ENCODE measurements at places on chromosomes 16 and 17.

- no peak for DNase-seq
These were observed 26.7 kb upstream of the TEX2 start for GRCh38 chr17:64289741-64290141.

- no peak for DNase-seq
These were observed 1.4 kb downstream of the HIRIP3 start for GRCh38 chr16:29993903-29994599.

DNA sequence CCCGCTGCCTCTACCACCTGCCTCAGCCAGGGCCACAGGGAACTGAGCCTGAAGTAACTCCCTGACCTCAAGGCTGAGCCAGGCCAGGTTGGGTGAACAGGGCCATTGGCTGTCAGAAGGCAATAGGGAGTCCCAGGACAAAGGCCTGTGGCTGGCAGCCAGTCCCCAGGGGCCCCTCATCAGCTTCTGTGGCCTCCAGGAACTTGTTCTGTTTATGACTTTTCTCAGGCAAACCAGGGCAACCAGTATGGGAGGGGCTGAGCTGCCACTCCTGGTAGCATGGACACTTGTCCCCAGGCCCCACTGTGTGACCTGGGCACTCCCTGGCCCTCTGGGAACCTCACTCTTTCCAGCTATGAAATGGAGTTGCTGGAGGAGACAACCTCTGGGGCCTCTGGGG, 40.1 kb downstream of the CPNE2 start:
- no peak for DNase-seq

- DNase-seq, result no peak
These were observed 145.6 kb downstream of the TMEM132E start for GRCh38 chr17:34725008-34725407.

- no peak for DNase-seq
These were observed 94.1 kb downstream of the RPGRIP1L start for GRCh38 chr16:53609536-53609935.

- DNase-seq, result no peak
These were observed 39.2 kb upstream of the USP22 start for GRCh38 chr17:21082001-21082436.

- no peak for DNase-seq
These were observed 23.4 kb upstream of the RBFOX3 start for GRCh38 chr17:79633993-79634813.

GRCh38 chr16:57590654-57591085, 37.8 kb upstream of the ADGRG1 start:
- DNase-seq, result no peak

DNA sequence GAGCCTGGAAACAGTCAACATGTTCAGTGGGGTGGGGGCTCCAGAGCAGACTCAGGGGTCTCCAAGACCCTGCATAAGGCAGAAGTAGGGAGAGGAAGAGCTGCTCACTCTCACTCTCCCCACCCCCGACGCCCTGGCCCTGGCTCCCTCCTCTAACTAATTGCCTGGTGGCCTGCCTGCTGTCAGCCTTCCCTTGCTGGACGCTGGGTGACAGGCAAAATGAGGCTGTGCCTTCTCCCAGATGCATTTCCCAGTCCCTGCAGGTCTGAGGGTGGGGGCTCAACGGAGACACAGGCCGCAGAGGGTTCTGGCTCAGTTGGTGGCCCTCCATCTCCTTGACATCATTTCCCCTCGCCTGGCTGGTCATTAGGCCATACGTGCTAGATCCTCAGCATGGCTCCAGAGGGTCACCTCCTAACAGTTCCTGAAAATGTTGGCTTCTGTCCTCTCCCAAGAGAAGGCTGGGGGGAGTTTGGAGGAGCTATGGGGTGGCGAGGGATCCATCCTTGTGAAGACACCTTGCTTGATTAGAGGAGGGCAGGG, 1.4 kb downstream of the FMNL1 start:
- DNase-seq, result no peak

GRCh38 chr17:42225646-42226045, 31.4 kb upstream of the GHDC start:
- DNase-seq, result no peak

DNA sequence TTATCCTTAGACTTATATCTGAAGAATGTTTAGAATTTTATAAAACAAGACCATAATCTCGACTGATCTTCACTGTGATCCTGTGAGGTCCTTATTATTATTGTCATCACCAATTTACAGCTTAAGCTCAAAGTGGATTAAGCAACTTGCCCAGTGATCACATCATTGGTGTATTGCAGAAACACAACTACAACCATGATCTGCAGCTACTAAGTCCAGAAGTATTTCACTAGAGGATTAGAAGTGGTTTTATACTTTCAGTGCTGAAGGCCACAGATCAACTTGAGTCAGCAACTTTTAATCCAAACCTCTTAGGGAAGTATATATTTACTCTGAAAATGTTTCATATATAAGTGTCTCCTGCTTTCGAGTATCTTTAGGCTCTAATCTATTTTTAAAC, 624.3 kb upstream of the SOX9 start:
- no peak for DNase-seq

GRCh38 chr17:70345061-70345460, 175.7 kb downstream of the KCNJ2 start:
- no peak for DNase-seq

GRCh38 chr17:34219405-34219804, 35.7 kb upstream of the CCL2 start:
- DNase-seq, result no peak

DNA sequence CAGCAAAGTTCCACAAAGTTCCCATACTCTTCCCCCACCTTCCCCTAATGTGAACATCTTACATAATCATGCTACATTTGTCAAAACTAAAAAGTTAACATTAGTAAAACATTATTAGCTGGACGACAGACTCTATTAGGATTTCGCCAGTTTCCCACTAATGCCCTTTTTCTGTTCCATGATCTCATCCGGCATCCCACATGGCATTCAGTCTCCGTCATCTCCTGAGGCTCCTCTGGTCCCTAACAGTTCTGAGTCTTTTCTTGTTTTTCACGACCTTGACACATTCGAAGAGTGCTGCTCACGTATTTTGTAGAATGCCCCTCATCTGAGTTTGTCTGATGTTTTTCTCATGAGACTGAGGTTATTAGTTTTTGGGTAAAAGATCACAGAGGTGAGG, 8.8 kb upstream of the MPRIP start:
- DNase-seq, result no peak

DNA sequence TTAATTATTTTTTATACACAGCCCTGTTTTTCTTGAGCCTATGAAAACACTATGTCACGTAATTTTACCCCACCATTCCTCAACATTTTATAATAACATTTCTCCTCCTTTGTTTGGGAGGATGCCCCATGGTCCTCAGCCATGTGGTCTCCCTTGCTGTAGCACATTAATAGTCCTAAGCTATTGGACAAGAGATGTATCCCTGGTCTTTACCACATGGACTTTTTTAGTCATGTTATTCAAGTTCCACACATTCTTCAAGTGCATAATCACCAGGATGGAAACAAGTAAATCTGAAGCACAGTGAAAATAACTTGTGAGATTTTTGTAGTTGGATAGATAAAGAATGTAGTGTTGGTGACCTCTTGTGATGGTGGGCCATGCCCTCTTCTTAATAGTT, 2.0 kb upstream of the KRTAP2-3 start:
- DNase-seq, result no peak

DNA sequence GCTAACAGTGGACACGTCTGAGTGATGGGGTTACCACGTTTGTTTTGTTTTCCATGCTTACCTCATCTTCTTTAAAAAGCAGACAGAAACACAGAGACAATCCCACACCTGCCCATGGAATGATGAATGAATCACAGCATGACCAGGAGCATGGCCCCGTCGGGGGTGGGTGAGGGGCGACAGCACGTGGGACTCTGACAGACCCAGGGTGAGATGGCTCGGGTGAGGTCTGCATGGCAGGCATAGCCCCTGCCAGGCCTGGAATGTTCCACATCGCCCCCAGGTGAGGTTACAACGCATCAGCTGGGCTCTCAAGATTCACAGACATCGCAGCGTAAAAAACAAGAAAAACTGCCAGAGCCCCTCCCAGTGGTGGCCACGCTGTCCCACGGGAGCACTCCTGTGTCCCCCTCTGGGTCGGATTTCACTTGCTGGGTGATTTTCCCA, 18.1 kb downstream of the SLC7A5 start:
- no peak for DNase-seq

GRCh38 chr16:83272843-83273242, 534.9 kb upstream of the HSBP1 start:
- DNase-seq, result no peak

GRCh38 chr17:66837226-66837625, 2.3 kb downstream of the CACNG5 start:
- no peak for DNase-seq

- peak; percentile 70 for DNase-seq
These were observed at the start of gene LAT for GRCh38 chr16:28984619-28985135. LAT (plus strand) TSS chr16:28985052; CDS start chr16:28985418, 366 bp downstream.

GRCh38 chr17:46045639-46046038, 46.6 kb downstream of the STH start:
- no peak for DNase-seq

- no peak for DNase-seq
These were observed 12.3 kb upstream of the SALL1 start for GRCh38 chr16:51163366-51163765.

DNA sequence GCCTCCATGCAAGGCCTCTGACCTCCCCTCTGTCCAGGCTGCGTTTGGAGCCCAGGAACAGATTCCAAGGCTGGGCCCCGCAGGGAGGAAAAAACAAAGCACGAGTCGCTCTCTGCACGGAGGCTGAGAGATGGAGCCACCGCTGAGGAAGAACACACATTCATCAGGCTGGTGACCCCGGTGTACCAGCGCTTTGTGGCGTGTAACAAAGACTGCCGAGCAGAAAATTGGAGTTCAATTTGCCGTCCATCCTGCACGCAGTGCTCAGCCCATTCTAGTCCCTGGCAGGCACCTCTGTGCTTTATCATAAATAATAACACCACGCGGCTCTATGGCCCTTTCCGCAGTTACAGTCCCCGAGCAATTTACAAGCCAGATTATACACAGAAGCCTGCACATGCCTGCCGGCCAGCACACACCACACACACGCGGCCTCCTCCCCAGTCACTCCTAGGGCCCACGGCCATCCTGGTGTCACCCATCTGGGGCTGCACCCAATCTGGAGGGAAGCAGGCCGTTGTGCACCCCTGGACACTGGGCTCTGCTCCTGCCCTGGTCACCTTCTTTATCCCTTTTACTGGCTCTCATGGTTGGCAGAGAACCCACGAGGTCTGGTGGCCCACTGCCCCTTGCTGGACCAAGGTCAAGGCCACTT, 124.4 kb downstream of the SDK2 start:
- no peak for DNase-seq

- no peak for DNase-seq
These were observed 6.4 kb downstream of the DNASE1L2 start for GRCh38 chr16:2242598-2242997.

- DNase-seq, result no peak
These were observed 40.0 kb upstream of the ENDOV start for GRCh38 chr17:80374732-80375585.

DNA sequence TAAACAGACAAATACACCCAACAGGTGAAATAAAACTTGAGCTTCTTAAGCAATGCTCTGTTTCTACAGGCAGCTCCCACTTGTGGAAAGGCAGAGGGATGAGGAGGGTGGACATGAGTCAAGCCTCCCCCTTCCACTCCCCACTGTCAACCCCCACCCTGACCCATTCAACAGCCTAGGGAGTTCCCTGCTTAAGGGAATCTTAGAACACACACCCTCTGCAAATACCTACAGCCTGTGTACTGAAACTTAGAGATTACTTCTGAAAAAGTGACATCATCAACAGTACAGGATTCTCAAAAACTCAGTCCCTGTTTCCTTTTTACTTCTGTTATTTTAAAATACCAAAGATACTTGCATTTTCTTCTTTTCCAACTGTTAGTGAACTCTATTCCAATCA, 345.4 kb downstream of the SOX9 start:
- DNase-seq, result no peak

DNA sequence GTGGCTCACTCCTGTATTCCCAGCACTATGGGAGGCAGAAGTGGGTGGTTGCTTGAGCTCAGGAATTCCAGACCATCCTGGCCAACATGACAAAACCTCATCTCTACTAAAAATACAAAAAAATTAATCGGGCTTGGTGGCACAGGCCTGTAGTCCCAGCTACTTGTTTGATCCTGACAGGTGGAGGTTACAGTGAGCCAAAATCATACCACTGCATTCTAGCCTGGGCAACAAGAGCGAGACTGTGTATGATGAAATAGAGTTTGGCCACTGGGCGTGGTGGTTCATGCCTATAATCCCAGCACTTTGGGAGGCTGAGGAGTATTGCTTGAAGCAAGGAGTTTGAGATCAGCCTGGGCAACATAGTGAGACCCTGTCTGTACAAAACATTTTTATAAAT, 173.3 kb downstream of the TANC2 start:
- DNase-seq, result no peak

DNA sequence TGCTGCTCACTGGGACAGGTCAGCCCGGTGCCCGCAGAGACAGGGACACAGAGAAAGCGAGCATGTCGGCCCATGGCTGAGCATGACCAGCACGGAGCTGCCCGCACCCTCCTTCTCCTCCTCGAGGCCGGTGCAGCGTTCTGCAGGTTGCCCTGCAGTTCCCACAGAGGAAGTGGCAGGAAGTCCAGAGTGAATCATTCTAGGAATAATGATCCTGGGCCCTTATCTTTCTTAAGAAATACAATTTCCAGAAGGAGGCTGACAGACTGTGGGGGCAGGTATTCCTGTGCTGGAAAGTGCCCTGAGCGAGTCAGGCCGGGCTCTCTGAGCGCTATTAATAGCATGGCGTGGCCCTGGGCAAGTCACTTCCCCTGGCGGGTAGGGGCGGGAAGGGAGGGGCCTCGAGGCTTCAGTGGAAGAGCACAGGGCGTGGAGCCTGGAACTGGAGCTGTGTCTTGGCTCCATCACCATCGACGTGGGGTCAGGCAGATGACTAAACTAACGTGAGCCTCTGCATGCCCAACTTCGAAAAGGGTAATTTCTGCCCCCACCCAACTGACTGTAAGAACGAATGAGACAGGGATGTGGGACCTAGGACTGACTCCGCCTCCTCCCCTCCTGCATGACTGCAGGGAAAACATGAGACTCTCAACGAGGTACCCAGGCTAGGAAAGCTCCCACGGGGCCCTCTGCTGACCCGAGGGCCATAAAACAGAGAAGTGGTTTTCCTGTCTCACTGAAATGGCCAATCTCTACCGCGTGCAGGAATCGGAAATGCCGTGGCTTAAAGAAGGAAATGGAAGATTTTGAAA, 9.8 kb downstream of the TMEM204 start:
- DNase-seq, result no peak

All from activated CD4-positive, alpha-beta T cell treated with anti-CD3 and anti-CD28 coated beads for 1 hour (primary cell).